ENCODE measurements at places on chromosomes 1 and 21.

- no peak for DNase-seq
These were observed 70.4 kb downstream of the ACTL8 start for GRCh38 chr1:17825273-17826164.

GRCh38 chr1:75671708-75672107, 52.8 kb upstream of the ACADM start:
- DNase-seq = no peak

DNA sequence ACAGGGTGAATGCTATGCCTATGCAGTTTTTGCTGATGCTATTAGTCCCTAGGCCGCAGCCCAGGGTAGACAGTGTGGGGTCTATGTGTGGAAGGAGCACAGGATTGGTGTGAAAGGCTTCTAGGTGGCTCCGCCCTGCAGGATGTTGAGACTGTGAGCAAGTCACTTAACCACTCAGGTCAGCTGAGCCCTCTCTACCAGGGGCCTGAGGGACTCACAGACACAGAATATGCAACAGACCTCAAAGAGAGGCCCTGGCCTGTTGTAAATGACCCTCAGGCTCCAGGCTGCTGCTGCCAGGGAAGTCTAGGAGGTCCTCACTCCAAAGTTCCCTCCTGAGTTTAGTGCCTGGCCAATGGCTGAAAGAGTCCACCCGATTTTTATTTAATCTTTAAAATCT, 11.0 kb downstream of the NHLH2 start:
- DNase-seq = no peak

DNA sequence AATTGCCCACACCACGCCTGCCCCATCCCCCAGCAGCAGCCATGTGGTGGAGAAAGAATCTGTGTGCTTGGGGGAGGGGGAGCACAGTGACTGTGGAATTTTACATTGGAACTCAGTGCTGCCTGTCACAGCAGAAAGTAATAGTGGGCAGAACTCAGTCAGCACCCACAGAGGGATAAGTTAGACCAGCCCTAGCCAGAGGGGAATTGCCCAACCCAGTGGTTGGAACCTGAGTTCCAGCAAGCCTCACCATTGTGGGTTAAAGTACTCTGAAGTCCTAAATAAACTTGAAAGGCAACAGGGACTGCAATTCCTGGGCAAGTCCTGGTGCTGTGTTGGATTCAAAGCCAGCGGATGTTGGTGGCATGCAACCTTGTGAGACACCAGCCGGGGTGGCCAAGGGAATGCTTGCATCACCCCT, 88.8 kb downstream of the MRPL39 start:
- DNase-seq = no peak

- no peak for DNase-seq
These were observed 12.8 kb upstream of the ASCL5 start for GRCh38 chr1:201139756-201140155.

GRCh38 chr21:34880401-34880800, 168.7 kb downstream of the RUNX1 start:
- no peak for DNase-seq

GRCh38 chr1:223877804-223878203, 32.1 kb upstream of the TP53BP2 start:
- DNase-seq = no peak

GRCh38 chr1:157539568-157539967, 12.7 kb downstream of the FCRL5 start:
- no peak for DNase-seq

DNA sequence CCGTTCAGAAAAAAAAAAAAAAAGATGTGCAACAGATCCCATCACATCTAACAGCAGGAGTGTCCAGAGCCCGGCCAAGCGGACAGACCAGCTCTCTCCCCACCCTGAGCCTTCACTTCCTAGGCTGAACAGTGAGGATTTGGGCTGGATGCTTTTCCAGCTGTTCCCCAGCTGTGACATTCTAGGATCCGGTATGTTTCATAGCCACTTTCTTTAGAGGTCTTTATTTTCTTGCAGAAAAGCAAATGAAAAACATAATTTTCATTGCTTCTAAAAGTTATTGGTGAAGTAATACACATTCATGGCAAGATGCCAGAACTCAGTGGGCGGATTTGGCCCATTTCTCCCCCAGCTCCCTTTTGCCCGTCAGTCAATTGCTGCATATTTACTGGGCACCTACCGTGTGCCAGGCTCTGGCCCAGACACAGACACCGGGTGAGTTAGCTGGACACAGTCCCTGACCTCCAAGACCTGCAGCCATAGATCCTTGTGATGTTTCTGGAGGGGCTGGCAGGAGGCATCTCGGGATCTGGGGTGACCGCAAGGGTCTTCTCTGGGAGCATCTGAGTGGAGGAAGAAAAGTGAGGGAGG, 213.7 kb upstream of the VAMP3 start:
- no peak for DNase-seq

GRCh38 chr1:109197158-109198042, 16.3 kb upstream of the SARS1 start:
- DNase-seq = no peak

GRCh38 chr21:34754690-34755647, 86.2 kb downstream of the CLIC6 start:
- DNase-seq = no peak

DNA sequence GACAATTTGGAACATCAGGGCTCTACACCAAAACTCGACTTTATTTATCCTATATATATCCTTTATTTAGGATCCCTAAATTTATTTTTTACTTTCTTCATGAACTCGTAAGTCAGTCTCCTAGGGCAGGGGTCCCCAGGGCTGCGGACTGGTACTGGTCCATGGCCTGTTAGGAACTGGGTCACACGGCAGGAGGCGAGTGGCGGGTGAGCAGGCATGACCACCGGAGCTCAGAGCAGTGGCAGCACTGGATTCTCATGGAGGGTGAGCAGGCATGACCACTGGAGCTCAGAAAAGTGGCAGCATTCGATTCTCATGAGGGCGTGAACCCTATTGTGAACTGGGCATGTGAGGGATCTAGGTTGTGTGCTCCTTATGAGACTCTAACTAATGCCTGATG, 427.0 kb downstream of the SMYD3 start:
- no peak for DNase-seq

- DNase-seq = no peak
These were observed 14.5 kb downstream of the KIAA0040 start for GRCh38 chr1:175178056-175178455.

- no peak for DNase-seq
These were observed 5.8 kb upstream of the MPZL1 start for GRCh38 chr1:167716000-167716271.

DNA sequence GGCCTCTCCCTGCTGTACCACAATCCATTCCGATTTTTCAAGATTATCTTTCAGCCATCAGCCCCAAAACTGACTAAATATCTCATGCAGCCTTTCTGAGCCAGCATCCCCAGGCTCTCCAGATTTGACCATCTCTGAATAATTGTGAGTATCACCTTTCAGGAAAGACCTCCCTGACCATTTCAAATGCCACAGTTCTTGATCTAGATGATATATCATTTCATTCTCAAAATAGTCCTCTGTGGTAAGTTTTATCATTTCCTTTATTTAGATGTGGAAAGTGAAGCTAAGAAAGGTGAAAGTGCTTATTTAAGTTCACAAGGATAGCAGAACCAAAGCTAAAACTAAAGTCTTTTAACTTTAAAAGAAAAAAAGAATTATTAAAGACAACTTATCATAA, 244.0 kb downstream of the PLPP3 start:
- DNase-seq = no peak

DNA sequence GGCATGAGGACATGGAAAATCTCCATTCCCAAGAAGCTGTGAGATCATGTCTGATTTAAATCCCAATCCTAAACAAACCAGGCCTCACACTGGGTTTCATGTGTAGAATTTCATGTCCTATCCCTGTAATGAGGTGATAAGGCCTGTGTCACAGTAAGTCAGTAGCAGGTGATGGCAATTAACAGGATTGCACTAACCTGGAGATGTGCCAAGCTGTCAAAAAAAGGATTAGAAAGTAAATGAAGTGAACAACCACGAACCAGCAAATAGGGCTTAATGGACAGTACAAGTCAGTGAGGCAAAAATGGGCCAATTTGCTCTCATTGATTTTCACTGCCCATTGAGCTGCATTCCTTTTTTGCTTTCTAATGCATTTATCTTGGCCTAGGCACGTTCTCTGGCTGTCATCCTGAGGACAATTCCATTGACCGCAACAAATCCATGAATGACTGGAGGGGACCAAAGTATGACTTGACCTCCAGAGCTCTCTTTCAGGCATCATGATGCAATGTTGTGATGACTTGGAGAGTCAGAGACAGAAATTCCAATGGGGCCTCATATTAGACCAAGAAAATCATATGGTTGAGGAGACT, 673.6 kb upstream of the ADGRL2 start:
- DNase-seq = no peak

Measured in CD4-positive, alpha-beta T cell (primary cell).